HAP-1 (cell line): ENCODE measurements at places on chromosomes 12 and 14.

DNA sequence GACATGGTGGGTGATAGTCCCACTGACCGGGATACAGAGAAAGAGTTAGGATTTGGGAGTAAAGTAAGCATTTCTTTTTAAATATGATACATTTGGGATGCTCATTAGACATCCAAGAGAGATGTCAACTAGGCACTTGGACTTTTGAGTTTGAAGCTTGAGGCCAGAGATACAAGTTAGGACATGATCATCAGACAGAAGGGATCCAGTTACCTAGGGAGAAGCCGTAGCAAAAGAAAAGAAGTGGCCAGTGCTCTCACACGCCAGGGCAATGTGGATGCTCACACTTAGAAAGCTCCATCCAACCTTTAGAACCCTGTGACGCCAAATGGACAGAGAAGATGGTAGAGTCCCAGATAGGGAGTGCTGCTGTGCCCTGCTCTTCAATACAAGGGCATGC, 14.0 kb upstream of the STON2 start:
- no peak for DNase-seq

- no peak for DNase-seq
Observed at GRCh38 chr12:31849090-31849687, 110.0 kb upstream of the RESF1 start.

- no peak for DNase-seq
Observed at GRCh38 chr14:103896578-103896977, 31.7 kb upstream of the TDRD9 start.

DNA sequence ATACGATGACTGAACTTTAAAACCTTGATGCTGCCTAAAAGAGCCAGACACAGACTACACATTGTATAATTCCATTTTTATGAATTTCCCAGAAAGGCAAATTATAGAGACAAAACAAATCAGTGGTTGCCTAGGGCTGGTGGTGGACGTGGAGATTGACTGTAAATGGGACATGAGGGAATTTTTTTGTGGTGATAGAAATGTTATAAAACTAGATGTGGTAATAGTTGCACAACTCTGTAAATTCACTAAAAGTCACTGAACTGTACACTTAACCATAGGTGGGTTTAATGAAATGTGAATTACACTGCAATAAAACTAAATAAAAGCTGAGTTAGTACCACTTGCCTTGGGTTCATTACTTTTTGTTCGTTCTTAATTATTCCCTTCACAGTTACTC, 72.1 kb downstream of the PLEKHA5 start:
- no peak for DNase-seq

DNA sequence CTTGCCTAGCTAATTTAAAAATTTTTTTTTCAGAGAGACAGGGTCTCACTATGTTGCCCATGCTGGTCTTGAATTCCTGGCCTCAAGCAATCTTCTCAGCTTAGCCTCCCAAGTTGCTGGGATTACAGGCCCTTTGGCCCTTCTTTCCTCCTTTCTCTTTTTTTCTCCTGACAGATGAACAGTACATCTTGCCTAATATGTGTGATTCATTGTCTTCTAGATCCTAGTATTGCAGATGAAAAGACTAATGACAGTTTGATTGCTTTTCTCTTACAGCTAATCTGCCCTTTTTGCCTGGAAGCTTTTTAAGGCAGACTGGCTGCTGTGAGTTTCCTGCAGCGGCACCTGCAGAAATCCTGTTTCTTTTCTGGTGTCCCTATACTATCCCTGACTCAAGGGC, 12.0 kb downstream of the DEPDC4 start:
- DNase-seq = no peak

GRCh38 chr12:110466791-110467190, 1.3 kb downstream of the GPN3 start:
- no peak for DNase-seq

GRCh38 chr14:49769171-49769570, 1.2 kb downstream of the KLHDC2 start:
- DNase-seq = no peak

DNA sequence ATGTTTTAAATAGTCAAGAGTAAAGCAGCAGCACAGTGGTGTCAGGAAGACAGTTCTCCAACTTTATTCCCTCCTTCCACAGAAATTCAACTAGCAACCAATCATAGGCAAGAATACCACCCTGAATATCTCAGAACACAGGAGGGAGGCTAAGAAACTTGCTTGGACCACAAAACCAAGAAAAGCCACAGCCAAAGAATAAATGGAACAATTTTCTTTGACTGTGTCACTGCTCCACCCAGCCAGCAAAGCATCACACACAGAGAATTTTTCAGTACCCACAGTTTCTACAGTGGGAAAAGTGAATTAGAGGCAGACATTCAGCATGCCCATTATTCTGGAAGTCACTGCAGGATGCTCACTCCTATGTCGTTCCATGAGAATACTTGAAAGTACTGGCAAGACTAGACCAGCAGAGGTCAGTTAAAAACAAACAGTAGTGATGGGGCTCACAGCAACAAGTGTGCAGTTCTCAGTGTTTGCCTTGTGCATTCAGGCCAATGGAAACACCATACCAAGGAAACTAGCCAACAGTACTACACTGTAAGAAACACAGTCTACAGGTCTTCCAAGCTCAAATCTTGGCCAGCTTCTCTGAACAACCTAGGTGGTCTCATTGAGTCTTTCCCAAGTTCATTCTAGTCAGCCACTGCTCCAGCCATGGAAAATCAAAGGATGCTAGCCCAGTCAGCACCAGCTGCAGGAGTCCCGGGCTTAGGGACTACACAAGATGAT, 56.8 kb upstream of the FOXG1 start:
- no peak for DNase-seq

DNA sequence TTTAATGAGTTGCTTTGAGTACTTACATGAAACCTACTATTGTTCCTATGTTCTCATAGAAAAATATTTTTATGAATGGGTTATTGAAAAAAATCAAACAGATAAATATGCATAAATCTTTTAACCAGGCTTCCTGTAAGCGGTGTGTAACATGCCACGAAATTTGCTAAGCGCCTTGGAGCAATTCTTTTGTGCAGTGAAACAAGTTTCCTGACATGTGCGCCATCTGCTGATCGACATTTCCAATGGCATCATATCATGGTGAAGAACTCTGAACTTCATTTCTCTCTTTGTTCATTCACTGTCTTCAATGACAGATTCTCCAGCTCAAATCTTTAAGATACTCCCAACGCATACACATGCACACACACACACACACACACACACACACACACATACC, 145.6 kb upstream of the NAV3 start:
- peak; percentile 71 for DNase-seq
